Left ventricle myocardium superior (tissue), 1 donor: ENCODE measurements at places on chromosomes 16 and 17. TPM values are rescaled to one million over a fixed set of nuclear protein-coding genes. Genes with fewer than 3 reads are reported as not detected.
A peak's percentile ranks its signal among the peaks of the same experiment; 100 is the strongest.

- no peak for DNase-seq
Measured at GRCh38 chr17:38844261-38844757, 9.2 kb downstream of the RPL23 start.

TAT gene
- total RNA-seq = not detected

DNA sequence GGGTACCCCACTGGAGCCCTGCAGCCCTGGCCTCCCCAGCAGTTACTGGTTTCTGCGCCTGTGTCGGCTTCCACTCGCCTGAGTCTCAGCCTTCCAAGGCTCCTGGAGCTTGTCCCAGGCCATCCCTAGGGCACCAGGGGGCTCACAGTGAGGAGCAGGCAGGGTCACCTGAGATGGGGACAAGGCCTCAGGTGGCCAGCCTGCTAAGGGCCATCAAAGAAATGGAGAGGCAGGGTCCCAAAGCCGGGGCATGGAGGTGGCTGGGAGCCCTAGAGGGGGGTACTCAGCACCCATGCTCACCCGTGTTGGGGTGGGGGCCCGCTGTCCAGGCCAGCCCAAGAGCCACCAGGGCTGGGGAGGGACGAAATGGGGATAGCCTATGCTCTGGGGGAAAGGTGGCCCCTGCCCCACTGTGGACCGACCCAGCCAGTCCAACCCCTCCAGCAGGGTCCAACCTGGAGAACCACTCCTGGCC, 1.3 kb downstream of the FASN start:
- DNase-seq = no peak

GRCh38 chr17:73679476-73679875, 35.2 kb upstream of the SDK2 start:
- no peak for DNase-seq

NXN gene
- total RNA-seq = 18.9 TPM

CCL1 gene
- not detected for total RNA-seq

- no peak for DNase-seq
Measured at GRCh38 chr17:65060631-65061254, 4.2 kb upstream of the GNA13 start.

DNA sequence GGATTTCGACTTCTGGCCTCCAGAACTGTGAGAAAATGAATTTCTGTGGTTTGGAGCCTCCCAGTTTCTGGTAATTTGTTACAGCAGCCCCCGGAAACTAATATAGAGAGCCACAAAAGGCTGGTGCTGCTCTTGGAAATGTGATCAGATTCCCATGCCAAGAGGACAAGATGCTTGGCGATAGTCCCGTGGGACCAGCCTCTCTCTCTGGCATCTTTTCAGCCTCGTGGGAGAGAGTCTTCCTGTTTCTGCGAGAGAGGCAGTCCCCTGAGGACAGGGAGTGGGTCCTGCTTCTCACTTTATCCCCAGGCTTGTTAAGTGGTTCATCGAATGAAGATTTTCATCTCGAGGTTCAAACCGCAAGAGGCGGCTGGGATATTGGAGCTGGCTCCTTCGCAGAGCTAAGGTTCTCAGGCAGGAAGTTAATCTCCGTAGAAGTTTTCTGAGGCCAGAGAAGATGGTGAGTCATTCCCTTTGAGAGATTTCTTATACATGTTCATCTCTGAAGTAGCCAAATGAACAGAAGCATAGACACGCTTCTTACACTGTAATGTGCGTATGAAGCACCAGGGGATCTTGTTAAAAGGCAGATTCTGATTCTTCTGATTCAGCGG, 211.6 kb upstream of the SDK2 start:
- no peak for DNase-seq

MYH1 gene
- 0.10 TPM for total RNA-seq

RGS9 gene
- total RNA-seq = 2.0 TPM

GRCh38 chr16:58109330-58109729, 19.9 kb downstream of the CFAP20 start:
- no peak for DNase-seq

GRCh38 chr17:76929601-76930000, 61.4 kb downstream of the MGAT5B start:
- DNase-seq = no peak

- no peak for DNase-seq
Measured at GRCh38 chr16:57413301-57413730, 8.7 kb downstream of the CCL17 start.

- no peak for DNase-seq
Measured at GRCh38 chr16:47359478-47359877, 101.4 kb downstream of the ITFG1 start.

DNA sequence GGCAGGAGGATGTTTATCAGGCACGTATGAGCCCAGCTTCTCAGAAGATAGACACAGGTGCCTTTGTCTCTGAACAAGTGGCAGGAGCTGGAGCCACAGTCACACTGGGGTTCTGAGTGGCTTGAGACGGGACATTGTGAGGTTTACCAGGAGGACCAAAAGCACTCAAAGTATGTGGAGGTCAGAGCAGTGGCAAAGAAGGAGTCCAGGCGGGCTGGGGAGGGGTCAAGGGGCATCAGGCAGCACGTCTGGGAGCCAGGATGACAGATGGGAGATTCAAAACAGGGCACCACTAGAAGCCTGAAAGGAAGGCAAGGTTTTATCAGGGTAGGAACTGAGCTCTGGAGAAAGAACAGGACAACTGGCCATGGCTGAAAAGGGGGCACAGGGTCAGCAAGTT, 67.2 kb upstream of the MARCHF10 start:
- no peak for DNase-seq

GRCh38 chr16:81755915-81756614, 23.0 kb upstream of the PLCG2 start:
- peak; percentile 53 for DNase-seq

GRCh38 chr17:77880711-77881450, 77.6 kb upstream of the TNRC6C start:
- peak; percentile 33 for DNase-seq

- DNase-seq = peak; percentile 82
Measured at GRCh38 chr17:46942441-46943217, 19.7 kb downstream of the GOSR2 start.

SLC2A4 gene
- 170 TPM for total RNA-seq

GRCh38 chr17:50725769-50726655, 6.6 kb downstream of the LUC7L3 start:
- DNase-seq = no peak

MEIOB gene
- not detected for total RNA-seq

DNA sequence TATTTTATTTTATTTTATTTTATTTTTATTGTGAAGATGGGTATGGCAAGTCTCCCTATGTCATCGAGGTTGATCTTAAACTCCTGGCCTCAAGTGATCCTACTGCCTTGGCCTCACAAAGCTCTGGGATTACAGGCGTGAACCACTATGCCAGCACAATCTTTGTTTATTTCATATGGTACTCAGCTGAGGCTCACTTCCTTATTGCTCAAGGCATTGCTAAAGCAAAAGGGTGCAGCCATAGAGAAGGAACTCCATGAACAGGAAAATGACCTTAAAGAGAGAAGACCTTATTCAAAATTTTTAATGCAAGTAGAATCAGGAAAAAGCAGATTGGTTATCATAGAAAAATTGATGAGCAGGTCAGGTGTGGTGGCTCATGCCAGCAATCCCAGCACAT, 110.6 kb upstream of the RBBP6 start:
- DNase-seq = no peak

DNA sequence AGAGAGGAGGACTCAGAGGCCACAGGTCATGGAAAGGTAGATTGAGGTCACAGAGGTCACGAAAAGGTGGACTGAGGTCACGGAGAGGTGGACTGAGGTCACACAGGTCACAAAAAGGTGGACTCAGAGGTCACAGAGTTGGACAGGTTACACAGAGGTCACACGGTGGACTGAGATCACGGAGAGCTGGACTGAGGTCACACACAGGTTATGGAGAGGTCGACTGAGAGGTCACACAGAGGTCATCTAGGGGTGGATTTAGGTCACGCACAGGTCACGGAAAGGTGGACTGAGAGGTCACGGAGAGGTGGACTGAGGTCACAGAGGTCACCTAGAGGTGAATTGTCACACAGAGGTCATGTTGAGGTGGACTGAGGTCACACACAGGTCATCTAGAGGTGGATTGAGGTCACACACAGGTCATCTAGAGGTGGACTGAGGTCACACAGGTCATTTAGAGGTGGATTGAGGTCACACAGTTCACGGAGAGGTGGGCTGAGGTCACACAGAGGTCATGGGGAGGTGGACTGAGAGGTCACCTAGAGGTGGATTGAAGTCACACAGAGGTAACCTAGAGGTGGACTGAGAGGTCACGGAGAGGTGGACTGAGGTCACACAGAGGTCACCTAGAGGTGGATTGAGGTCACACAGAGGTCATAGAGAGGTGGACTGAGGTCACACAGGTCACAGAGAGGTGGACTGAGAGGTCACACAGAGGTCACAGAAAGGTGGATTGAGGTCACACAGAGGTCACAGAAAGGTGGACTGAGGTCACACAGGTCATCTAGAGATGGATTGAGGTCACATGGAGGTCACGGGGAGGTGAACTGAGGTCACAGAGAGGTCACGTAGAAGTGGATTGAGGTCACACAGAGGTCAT, 26.7 kb upstream of the JPT2 start:
- no peak for DNase-seq

DNA sequence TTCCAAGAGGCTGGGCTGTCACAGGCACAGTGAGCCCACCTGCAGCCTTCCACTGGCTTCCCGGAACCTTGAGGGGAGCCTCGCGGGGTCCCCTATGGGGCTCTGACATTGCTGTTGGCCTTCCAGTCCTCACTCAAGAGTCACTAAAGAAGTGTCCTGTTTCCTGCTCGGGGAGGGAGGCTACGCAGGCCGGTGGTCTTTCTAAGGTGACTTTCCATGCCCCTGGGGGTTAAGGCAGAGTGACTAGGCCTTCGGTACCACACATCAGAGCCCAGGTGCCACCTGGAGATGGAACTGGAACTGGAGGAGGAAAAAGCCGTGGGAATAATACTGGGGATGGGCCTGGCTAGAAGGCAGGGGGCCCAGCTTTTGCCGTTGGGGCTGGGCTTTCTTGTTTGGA, 72.1 kb downstream of the IL21R start:
- no peak for DNase-seq

CD300LB gene
- 0.25 TPM for total RNA-seq

ATAD5 gene
- 0.50 TPM for total RNA-seq

DNA sequence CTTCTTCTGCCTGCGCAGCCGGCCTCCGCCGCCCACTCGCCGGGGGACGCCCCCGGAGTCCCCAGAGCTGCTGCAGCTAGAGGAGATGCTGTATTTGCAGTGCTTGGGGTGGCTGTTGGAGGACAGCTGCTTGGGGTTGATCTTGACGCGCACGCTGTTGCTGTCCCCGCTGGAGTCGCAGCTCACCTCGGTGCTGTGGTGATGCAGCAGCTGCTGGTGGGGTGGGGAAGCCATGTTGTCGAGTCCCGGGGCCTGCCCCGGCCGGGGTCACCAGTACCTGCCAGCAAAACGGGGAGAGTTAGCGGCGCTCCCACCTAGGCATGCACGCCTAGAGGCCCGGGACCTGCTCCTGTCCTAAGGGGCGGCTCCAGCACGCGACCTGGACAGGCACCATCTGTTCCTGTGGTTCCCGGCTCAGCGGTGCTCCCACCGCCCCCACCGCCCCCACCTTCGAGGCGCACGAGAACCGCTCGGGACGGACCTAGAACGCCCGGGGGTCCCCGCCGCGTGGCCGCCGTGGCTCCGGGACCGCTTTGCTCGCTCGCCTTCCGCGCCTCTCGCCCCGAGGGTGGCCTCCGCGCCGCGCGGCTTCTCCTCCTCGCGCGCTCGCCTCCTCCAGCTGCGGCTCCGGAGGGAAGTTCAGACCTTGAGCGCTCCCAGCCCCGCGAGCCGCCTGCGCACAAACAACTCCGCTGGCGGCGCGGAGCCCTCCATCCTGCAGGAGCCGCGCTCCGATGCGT, 863 bp downstream of the ADCY9 start:
- DNase-seq = peak; percentile 82

- DNase-seq = no peak
Measured at GRCh38 chr17:263773-264172, 82.3 kb upstream of the DOC2B start.

DNA sequence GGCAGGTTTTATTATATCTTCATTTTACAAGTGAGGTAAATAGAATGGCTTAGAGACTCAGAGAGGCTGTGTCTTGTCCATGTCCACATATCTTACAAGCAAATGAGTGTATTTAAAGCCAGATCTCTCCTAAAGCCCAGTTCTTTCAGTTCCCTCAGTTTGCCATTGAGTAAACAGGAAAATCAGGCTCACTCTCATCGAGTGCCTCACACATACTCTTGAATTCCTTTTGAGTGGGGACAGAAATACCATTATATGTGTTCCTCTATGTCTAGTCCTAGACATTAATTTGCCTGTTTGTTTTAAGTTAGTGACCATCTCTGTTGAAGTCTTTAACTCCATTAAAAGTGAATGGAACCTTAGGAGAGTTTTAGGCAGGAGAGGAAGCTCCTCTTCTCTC, 40.1 kb downstream of the BPTF start:
- no peak for DNase-seq

MMP2 gene
- 88.7 TPM for total RNA-seq

GRCh38 chr17:79305376-79305767, 230.7 kb downstream of the ENGASE start:
- no peak for DNase-seq

GRCh38 chr17:77646046-77646430, 312.5 kb upstream of the TNRC6C start:
- DNase-seq = no peak

GRCh38 chr17:82804442-82805191, 35.2 kb downstream of the ZNF750 start:
- peak; percentile 91 for DNase-seq

DNA sequence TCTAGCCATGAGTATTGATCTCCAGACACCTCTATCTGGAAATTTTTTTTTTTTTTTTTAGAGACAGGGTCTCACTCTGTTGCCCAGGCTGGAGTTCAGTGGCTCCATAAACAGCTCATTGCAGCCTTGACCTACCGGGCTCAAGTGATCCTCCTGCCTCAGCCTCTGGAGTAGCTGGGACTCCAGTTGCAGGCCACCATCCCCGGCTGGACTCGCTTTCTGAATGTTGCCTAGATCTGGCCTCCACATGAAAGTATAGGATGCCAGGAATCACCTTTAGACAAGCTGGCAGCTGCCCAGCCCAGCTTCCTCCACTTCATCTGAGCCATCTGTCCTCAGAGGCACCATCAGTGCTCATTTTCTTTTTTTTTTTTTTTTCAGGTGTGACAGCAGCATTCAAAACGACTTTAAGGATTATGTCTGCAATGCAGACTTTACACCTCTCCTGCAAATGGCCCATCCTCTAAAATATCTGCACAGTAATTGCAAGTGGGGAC, 6.4 kb upstream of the PRR14 start:
- DNase-seq = no peak

DNA sequence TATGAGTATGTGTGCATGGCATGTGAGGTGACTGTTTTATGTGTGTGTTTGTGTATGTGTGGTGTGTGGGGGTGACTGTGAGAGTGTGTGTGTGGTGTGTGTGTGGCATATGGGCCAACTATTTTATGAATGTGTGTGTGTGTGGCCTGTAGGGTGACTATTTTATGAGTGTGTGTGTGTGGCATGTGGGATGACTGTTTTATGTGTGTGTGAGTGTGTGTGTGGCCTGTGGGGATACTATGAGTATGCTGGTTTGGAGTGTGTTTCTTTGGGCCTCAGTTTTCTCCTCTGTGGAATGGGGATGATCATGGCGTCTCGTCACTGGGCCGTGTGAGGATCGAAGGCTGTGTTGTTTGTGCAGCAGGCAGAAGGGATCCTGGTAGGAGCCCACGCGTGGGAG, 152.1 kb upstream of the PLCG2 start:
- no peak for DNase-seq

ZG16B gene
- 0.37 TPM for total RNA-seq

PRCD gene
- 4.3 TPM for total RNA-seq

EME1 gene
- 0.35 TPM for total RNA-seq

ORC6 gene
- 1.3 TPM for total RNA-seq
